ENCODE measurements at places on chromosomes 1 and 21.
A peak's percentile ranks its signal among the peaks of the same experiment; 100 is the strongest.

- DNase-seq: no peak
Observed at GRCh38 chr1:240909701-240910457, 297.9 kb upstream of the GREM2 start.

- peak; percentile 11 for DNase-seq
Observed at GRCh38 chr1:209150114-209150513, 433.4 kb upstream of the CAMK1G start.

DNA sequence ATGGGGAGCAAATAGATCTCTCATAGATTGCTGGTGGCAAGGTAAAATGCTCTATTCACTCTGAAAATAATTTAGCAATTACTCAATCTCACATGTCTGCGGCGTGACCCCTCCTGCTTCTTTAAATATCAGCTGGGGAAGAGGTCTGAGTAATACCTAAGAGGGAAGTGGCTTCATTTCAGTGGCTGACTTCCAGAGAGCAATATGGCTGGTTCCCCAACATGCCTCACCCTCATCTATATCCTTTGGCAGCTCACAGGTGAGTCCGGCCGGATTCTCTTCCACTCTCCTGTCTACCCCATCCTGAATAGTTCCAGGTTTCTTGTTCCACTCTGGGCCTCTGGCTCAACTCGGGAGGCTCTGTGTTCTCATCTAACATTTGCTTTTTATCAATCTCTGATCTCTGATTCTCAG lies at the start of gene SLAMF7:
Gene SLAMF7, plus strand, starts transcription at position 150 of the 414 bp plus-strand sequence. Its CDS starts 55 bp downstream, at position 205.
- no peak for DNase-seq

DNA sequence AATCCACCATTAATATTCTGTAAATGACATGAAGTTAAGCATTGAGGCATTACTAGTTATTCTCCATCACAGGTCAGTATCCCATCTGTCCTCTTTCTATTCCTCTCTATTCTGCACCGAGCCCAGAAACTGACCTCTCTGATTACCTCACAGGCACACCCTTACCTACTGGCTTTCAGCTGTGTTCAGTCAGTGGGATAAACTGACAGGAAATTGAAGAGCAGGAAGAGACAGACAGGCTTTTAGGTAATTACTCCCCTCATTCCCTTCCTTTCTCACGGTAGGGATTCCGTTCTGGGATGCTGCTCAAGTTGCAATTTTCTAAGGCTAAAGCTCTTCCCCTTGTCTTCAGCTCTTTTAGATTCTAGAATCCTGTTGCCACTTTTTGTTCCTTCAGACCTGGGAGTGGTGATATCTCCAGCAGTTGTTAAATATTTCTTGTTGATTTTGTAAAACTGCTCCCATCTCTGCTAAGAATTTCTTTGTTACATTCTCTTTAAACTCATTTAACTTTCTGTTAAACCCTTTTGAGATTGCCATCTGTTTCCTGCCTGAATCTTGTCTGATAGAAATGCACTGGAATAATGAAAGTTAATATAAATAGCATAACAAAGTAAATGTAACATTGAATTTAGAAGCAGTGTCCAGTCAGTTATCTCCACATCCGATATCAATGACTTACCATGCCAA lies 1063.4 kb downstream of the PLA2G4A start:
- no peak for DNase-seq

DNA sequence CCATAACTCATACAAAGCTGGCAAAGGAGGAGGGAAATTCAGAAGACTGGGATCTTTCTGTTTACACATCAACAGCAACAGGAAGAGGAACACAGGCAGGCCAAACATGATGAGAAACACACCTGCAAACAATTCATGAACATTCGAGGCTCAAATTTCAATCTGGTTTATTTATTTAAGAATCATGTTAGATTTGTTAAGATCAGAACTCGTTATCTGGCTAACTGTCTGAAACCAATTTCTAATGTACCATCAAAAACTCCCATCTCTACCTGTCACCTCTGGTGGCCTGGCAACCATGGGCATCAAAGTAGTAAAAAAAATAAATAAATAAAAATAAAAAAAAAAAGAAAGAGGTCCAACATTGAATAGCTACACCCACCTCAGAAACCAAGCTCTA lies 9.8 kb downstream of the LBR start:
- DNase-seq: peak; percentile 88

DNA sequence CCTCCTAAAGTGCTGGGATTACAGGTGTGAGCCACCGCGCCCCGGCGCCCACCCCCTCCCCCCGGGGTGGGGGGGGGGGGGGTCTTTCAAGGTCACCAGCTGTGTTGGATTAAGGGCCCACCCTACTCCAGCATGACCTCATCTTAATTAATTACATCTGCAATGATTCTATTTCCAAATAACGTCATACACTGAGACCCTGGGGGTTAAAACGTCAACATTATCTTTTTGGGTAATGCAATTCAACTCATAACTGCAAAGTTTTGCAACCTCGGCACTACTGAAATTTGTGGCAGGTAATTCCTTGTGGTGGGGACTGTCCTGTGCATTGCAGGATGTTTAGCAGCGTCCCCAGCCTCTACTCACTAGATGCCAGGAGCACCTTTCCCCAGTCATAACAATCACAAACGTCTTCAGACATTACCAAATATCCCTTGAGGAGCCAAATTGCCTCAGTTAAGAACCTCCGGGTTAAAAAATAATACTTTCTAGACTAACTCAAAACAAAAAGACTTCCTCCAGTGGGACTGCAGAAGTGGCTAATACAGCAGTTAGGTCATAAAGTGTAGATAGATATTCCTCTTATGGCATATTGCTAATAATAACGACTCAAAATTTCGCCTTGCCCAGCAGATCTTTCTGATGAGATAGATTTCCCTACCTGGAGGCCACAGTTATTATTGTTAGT lies 233.0 kb upstream of the KAZN start:
- DNase-seq: no peak

GRCh38 chr21:37166733-37167132 lies 93.7 kb downstream of the TTC3 start:
- DNase-seq: no peak

DNA sequence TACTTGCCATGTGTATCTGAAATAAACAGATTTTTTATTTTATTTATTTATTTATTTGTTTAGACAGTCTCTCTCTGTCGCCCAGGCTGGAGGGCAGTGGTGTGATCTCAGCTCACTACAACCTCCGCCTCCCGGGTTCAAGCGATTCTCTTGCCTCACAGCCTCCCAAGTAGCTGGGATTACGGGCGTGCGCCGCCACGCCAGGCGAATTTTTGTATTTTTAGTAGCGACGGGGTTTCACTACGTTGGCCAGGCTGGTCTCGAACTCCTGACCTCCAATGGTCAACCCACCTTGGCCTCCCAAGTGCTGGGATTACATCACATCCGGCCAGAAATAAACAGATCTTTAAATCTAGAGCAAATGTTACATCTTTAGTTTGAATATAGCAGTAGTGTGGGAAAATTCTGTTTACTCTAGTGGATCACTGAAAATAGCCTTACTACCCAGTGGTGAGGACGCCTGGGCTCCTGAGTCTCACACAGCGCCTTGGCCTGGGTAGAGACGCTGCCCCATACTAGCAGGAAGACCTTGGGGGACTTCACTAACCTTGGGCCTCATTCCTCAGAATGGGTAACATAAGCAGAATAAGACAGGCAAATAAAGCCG lies 709 bp downstream of the GART start:
- DNase-seq: no peak

DNA sequence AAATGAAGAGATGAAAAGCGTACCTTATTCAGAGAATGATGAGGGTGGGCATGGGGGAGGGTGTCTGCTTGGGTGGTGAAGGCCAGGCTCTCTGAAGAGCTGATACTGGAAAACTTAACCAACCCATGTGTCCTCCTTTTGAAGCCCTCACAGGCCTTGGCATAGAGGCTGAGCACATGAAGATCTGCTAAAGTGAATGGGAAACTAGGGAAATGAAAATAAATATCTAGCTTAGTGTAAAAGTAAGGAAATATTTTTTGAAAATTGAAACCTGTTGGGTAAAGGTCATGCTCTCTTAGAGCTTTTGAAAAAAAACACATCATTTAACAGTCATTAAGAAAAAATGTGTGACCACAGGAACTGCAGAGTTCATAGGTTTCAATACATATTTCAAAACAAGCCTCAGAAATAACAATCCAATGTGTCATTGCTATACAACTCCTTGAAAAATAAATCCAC lies 40.5 kb upstream of the RALGPS2 start:
- no peak for DNase-seq

GRCh38 chr1:147812799-147813198 lies 52.4 kb upstream of the GJA5 start:
- no peak for DNase-seq

Data from LNCaP clone FGC (cell line).